ENCODE measurements at places on chromosomes 11 and 22.

GRCh38 chr11:126627421-126627820, 271.9 kb downstream of the ST3GAL4 start:
- DNase-seq = no peak

DNA sequence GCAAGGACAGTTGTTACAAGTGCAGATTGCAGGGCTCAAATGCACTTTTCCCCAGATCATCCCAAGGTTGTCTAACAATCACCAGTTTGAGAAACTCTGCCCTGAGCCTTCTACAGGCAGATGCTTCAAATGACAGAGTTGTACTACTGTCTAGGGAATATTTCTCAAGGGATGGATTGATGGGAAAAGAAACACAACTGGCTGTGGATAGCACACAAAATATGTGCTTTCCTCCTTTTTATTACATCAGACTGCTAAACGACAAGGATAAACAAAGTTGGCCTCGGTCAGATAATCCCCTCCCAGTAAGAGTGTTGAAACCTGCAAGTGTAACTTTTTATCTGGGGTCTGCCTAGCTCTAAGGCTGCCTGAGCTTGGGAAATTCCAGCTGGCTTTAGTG, 46.6 kb upstream of the SORL1-AS1 start:
- DNase-seq = no peak

DNA sequence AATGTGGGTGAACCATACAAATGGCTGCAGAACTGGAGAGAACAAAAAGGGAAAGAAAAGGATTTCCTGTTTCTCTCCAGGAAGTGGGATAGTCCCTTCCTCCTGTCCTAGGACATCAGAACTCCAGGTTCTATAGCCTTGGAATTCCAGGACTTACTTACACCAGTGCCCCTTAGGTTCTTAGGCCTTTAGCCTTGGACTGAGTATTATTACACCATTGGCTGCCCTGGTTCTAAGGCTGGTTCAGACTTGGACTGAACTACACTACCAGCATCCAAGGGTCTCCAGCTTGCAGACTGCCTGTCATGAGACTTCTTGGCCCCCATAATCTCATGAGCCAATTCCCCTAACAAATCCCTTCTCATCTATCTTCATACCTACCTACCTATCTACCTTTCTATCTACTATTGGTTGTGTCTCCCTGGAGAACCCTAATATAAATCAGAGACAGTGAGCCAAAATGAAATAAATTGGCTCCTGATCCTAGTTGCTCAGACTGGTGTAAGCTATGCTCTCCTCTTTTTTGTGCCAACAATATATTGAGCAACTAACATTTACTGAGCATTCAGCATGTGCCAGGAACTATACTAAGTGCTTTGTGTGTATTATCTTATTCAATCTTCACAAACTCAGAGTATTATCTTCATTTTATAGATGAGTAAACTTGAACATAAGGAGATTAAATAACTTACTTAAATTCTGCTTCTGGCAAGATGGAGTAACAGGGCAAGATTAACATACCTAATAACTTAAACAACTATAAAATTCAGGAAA, 303.7 kb downstream of the TTC28 start:
- DNase-seq = no peak

- DNase-seq = no peak
Observed at GRCh38 chr11:67572305-67572704, 11.3 kb upstream of the GSTP1 start.

- no peak for DNase-seq
Observed at GRCh38 chr11:21866781-21867180, 326.1 kb upstream of the ANO5 start.

DNA sequence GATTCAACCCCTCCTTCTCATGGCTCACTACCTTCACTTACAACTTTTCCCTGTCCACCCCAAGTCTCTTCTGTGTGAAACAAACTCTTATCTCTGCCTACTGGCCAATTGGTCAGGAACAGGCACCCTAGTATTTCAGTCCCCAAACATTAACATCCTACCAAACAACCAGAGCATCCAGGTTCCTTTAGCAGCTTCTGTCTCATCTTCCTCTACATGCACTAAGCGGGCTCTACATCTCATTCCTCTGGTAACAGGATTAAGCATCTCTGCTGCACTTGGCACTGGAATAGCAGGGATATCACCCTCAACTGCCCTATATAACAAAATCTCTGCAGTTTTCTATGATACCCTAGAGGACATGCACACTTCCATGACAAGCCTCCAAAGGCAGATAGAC, 116.2 kb downstream of the JRKL start:
- DNase-seq = no peak

GRCh38 chr11:94862926-94863880, 95.0 kb downstream of the AMOTL1 start:
- DNase-seq = no peak

DNA sequence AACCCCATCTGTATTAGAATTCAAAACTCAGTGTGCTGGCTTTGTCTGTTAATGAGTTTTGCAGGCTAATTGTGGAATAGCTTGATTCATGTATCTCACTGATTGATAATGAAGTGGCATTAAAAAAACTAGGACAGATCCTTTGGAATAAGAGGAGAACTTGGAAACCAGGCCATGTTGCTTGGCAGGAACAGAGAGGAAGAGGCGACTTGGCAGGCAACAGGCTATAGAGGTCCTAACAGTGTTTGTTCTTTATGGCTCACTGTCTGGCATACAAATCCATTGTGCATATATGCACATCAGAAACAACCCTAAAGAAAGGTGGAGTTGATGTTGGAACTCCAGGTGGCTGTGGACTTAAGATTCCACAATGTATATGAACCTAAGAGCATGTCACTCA, 17.4 kb upstream of the OR9I1 start:
- DNase-seq = no peak

GRCh38 chr11:2928605-2929530, at the start of gene PHLDA2:
Gene PHLDA2, minus strand, starts transcription at chr11:2929420. Its CDS starts 56 bp downstream, at chr11:2929364.
- no peak for DNase-seq

GRCh38 chr11:72227316-72228228, 3.0 kb downstream of the INPPL1 start:
- DNase-seq = no peak
